ENCODE measurements at places on chromosomes 2 and 18. TPM values are rescaled to one million over a fixed set of nuclear protein-coding genes. Genes with fewer than 3 reads are reported as not detected.

The STAT1 gene
- total RNA-seq: 363 TPM

The CHRNG gene
- not detected for total RNA-seq

The SH3RF3 gene
- not detected for total RNA-seq

The DQX1 gene
- total RNA-seq: 0.74 TPM

The NCKAP1 gene
- 7.6 TPM for total RNA-seq

The CDCA7 gene
- 53.7 TPM for total RNA-seq

The KCNE4 gene
- not detected for total RNA-seq

GRCh38 chr18:8519102-8519501, 90.1 kb upstream of the RAB12 start:
- no peak for ATAC-seq

DNA sequence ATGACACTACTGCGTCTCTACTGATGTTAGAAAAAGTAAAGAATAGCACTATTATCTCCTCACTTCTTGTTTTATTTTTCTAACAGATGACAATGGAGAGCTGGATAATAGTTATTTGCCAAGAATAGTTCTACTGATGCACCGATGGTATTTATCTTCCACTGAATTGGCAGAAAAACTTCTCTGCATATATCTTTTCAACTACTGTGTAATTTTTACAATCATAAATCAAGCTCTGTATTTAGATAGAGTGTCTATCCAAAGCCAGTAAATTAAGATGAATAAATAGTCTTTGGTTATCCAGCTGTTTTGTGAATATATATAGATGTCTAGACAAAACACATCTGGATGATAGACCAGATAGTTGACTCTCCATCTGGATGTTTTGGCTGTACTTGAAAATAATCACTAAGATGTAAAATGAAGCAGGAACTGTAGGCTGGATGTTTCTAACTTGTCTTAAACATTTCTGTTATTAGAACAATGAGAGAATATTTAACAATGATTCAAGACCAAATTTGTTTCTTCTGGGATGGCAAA, 40.1 kb downstream of the RASGRP3 start:
- ATAC-seq: no peak

GRCh38 chr2:237475704-237476141, 11.3 kb upstream of the MLPH start:
- ATAC-seq: peak; percentile 90

DNA sequence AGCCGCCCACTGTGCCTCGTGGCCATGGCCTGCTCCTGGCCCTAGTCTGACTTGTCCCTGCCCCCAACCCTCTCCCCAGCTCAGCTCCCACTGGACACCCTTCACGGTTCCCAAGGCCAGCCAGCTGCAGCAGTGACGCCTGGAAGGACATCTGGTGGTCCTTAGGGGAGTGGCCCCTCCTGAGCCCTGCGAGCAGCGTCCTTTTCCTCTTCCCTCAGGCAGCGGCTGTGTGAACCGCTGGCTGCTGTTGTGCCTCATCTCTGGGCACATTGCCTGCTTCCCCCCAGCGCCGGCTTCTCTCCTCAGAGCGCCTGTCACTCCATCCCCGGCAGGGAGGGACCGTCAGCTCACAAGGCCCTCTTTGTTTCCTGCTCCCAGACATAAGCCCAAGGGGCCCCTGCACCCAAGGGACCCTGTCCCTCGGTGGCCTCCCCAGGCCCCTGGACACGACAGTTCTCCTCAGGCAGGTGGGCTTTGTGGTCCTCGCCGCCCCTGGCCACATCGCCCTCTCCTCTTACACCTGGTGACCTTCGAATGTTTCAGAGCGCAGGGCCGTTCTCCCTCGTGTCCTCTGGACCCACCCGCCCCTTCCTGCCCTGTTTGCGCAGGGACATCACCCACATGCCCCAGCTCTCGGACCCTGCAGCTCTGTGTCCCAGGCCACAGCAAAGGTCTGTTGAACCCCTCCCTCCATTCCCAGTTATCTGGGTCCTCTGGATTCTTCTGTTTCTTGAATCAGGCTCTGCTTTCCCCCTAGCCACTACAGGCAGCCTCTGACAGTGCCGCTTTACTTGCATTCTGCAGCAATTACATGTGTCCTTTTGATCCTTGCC, 35.8 kb downstream of the ANO7 start:
- peak; percentile 15 for ATAC-seq

GRCh38 chr18:70423988-70424387, 135.1 kb downstream of the SOCS6 start:
- ATAC-seq: no peak

DNA sequence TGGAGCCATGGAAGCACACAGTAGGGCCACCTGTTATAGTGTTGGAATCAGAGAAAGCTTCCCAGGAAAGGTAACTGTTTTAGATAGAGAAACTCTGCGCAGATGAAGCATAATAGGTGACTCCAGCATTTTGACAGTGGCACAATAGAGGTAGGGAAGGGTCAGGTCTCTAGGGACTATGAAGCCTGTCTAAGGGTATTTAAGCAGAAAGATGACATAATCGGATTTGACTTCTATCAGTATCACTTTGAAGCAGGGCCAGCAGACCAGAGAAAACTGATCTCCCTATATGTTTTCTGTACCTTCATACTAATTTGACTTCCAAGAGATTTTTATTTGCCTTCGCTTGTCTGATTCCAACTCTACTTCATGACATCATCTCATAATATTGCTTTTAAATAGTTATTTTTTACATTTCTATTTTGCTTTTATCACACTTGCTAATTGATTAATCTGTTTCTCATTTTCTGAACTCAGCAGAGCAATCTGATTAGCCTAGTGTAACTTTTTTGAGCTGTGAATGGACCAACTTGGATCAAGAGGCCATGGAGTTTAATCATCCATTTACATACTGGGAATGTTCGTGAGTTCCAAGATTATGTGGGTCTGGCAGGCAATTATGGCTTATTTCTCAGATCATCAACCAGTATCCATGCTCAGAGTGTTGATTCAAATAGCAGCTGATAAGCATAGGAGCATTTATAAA, 8.4 kb upstream of the HIBCH start:
- ATAC-seq: no peak

DNA sequence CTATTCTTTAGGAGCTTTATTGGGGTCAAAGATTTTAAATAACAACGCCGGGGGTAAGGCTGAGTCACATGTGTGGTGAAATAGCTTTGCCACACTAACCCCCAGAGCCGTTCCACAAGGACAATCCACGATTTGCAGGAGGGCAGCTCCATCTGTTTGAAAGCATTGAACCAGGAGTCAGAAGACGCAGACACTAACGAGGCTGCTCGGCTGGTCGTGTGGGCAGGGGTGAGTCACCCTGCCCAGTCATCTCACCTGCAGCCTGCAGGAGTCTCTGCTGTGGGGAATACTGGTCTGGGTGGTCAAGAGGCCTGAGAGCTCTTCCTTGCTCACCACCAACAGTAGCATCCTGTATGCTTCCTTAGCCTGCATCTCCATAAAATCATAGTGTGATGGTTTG, 149.2 kb upstream of the NCK2 start:
- peak; percentile 82 for ATAC-seq

DNA sequence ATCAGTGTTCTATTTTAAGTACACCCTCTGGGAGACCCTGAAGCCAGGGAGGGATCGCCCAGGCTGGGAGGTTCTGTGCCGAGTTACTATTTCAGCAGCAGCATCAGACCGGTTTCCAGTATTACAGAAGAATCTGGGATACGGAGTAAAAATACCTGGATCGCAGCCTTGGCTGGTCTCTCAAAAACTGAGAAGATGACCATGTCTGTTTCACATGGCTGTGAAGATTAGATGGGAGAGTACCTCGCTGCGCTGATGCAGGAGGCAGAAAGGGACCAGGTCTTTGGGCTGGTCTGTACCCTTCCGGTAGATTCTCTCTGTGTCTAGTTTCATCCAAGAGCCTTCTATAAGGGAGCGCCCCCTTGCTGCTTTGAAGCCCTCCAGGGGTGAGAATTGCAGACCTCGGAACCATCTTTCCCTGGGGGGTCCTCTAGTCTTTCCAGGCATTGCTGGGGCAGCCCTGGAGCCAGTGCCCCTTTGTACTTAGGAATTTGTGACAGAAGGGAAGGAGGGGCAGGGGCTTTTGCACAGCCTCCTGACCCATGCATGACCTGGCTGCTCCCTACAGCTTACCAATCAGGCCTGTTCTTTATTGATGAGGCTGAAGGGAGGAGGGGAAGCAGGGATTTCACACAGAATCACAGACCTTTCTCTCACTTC, 56.3 kb upstream of the MAPRE3 start:
- ATAC-seq: no peak

DNA sequence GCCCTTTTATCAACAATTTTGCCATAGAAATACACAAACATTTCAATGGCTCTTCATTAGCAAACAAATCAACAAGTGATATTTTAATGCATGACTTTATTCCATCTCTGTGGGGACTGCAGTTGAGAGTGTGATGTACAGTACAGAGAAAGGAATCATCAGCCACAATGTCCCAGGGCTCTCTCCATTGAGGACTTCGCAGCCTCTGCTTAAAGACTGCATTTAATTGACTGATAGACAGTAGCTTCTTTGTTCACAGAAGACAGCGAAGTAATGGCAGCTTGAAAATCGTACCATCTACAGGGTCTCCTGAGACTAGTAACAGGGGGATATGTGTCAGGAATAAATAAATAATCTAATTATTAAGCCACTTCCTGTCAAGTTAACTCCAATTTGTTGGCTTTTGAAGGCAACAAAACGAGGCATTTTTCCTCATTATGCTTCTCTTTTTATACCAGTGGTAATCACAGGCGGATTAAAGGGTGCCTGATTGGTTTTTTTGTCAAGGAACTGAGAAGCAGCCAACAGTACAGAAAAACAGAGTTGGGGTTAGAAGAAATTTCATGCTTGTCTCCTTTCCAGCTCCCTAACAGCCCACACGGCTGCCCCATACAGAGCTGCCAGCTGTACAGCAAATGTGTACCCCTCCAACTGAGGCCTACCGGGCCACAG, 164.3 kb downstream of the ZNF521 start:
- ATAC-seq: no peak

DNA sequence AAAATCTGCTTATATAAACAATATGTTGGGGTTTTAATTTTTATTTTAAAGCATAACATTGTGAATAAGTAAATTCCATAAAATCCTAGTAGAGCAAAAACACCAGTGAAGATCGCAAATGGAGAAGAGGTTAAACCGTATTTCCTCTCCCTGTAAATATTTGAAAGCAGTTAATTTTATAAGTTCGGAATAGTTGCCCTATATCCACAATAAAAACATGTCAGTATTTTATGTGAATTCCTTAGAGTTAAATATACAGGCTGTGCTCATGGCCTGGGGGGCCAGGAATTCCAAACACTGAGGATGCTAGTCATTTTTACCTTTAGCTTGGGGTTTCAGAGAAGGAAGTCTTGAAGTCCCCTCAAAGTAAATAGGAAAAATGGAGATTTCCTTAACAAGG, 135.0 kb downstream of the FIGN start:
- ATAC-seq: no peak

DNA sequence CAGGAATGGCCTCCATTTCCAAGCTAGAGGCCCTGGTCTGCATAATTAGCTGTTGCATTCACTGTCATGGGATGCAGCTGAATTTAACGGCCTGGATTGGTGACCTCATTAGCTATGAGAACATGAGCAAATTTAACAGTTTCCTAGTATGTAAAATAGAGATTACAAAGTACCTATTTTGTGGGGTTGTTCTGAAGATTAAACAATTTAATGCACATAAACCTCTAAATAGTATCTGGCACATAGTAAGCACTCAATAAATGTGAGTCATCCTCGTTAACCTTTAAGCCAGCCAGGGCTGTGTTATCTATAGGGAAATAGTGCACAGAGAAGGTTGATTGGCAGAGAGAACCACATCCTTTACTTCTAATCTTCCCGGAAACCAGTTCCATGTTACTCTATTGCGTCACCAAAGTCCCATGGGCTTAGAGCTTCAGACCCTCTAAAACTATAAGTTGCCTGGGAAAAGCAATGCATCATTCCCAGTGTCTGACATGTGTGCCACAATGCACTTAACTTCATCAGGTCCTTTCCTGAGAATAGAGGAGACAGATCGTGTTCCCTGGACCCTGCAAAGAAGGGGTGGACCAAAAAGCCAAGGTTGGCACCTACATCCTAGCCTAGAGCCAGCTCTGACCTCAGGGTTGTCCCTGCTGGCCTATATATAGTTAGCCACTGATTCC, 196.5 kb downstream of the LNPK start:
- no peak for ATAC-seq

DNA sequence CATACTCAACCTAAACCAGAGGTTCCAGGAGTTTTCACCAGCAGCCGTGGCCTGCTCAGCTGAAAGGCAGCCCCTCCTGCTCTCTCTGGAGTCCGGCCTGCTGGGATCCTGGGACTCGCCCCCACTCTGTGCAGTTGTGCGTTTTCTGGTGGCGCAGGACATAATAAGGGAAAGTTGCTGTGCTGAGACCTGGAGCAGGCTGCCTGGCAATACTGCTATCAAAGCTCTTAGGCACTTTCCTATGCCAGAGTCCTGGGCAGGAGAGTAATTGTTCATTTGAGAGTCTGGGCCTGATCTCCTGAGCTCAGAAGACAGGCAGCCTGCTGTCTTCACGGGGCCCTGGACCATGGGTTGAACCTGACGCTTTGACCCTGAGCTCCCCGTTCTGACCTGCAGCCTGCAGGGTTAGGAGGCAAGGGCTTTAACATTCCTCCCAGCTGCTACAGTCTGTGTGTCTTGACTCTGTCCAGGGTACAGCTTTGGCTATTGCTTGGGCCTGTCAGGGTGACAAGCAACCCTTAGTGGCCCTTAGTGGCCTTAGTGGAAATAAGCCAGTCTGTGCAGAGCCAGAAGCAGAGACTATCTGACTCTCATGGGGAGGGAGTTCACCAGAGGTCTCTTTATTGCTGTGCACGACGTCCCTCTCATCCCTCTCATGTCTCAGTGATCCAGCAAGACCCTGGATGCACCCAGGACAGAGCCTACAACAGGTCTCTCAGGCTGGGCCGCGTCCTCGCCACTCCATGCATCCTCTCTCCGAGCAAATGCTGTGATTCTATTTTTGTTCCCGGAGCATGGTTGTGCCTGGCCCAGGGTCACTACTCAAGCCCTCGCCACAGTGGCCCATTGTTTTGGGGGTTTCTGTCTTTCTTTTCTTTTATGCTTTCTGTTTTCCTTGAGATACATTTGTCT, 60.6 kb downstream of the ACKR3 start:
- no peak for ATAC-seq

GRCh38 chr2:45897842-45898241, 246.4 kb downstream of the PRKCE start:
- no peak for ATAC-seq

DNA sequence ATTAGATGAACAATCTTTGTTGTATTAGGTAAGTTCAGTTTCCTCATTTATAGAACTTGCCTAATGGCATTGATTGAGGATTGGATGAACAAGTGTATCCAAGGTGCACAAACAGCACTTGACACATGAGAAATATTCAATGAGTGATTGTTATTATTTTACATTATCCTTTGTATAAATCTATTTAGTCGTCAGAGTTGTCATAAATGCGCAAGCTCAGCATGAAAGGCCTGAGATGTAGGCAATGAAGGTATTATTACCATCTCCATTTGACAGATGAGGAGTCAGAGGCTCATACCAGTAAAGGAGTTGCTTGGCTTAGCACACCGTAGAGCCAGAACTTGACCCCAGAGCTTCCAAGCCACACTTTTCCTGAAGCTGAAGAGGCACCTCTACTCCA, 291.4 kb downstream of the C1D start:
- no peak for ATAC-seq

Measured in activated T-helper 17 cell treated with anti-CD3 and anti-CD28 coated beads, Interleukin-2, amount 50 U/mL, for 72 hours (primary cell).